Left renal pelvis (tissue), 4 donors: ENCODE measurements at places on chromosomes 3 and 15. TPM values are rescaled to one million over a fixed set of nuclear protein-coding genes. Genes with fewer than 3 reads are reported as not detected.

PRC1 gene
- 79.0 TPM for polyA plus RNA-seq

DNA sequence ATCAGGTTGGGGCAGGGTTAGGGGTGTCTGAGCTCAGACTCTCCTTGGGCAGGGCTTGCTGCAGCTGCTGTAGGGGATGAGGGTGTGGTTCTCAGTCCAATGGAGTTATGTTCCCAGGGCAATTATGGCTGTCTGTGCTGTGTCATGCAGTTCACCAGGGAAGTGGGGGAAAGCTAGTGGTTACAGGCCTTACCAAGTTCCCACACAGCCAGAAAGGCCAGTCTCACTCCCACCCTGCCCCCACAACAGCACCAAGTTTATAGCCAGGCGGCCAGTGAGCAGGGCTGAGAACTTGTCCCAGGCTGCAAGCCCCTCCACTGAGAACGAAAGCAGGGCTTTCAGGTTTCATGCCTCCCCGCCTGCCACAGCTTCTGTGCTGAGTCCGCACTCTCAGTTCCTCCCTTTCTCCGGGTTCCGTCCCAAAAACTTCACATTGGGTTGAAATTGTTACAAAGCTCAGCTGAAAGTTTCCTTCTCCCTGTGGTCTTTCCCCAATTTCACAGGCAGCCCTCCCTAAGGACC is 19.6 kb upstream of the CPOX start:
- no peak for DNase-seq

GRCh38 chr3:171840811-171841619 is 2.1 kb upstream of the TMEM212 start:
- DNase-seq: no peak

DNA sequence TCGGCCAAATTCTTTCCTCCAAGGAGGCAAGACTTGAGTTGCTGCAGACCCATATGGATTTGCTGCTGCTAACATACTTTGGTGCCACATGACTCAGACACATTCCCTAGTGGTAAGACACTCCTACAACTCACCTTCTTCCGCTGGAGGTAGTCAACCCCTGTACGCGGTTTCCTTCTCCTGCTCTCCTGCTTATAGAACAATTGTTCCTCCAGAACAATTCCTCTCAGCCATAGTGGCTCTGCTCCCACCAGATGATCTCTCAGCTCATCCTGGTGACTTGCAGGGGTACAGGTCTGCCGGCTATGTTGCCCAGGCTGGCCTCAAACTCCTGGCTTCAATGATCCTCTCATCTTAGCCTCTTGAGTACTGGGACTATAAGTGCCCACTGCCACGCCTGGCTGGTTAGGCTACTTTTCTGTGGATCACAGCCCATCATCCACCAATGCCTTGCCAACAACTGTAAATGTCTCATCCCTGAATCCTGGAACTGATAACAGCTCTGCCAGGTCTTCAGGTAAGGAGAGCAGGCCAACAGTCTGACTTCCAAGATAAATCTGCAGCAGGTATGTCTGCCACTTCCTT is 2.4 kb upstream of the CXCR6 start:
- DNase-seq: no peak

GRCh38 chr3:168847291-168847883 is 751.7 kb upstream of the GOLIM4 start:
- DNase-seq: no peak

DNA sequence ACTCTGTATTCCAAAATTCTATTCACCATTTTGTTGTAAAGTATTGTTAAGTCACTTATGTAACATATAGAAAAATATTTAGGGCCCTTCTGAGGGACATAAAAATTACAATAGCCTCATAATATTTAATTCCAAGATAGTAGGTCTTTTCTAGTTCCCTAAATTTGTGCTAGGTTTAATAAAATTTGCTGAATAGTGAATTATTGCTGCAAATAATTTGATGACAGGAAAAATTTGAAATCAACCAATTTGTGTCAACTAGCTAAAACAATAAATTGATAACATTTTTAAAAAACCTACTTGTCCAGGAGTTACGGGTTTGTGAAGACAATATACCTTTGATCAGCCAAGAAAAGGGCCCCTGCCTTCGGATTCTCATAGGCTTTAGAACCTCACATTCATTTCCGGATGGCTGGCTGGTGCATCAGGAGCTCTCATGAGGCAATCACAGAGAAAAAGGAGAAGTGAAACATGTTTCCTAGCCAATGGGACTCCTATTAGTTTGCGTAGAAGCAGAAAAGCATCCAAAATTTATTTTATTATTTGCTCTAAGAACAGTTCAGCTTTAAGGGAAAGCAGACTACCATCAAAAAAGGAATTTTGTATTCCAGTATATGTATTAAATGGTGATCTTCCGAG is 177.2 kb downstream of the LRRC3B start:
- no peak for DNase-seq

DNA sequence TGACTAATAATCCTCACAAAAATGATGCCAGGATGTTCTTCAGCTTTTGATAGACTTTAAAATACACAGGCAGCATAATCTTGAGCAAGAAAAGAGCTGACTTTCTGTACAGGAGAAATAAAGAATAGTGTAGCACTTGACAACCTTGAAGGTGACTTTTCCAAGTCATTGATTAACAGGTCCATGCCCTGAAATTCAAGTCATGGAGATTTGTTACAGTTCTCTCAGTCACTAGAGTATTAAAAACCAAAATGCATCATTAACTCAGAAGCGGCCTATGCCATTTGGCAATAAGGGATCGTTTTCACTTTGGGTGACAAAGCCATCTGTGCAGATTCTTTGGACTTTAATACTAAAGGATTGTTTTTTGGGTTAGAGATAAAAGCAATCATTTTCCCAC is 692.7 kb upstream of the SGO1 start:
- no peak for DNase-seq

DNA sequence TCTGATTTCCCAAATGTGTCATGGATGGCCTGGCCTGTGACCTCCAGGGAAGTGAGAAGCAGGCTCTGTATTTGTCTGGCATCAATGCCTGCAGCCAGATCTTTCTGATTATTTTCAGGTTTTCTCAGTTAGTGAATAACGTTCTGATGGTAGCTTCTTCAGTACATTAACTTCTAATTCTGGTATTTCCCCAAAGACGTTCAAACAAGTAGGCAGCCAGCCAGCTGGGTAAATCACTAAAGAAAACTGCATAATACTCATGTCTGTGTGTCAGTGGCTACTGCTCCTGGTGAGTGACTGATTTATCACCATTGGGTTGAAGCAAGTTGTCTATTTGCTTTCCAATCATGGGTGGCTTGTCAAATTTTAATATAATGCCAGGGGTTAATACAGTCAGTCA is 162.6 kb upstream of the PFN2 start:
- no peak for DNase-seq

DNA sequence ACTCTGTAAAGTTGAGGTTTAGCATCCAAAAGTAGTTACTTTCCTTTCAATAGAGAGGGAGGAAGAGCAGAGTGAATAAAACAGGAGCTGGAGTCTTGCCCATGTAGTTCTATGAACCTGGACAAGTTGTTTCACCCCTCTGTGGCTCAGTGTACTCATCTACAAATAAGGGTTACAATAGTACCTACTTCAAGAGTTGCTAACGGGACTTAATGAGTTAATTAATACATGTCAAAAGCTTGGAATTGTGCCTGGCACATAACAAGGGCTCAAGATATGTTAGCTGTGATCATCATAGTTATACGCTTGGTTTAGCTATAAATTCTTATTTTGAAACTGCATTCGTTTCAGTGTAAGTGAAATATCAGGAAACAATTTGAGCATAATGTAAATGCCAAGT is 388.5 kb upstream of the THBS1 start:
- DNase-seq: no peak
